Neural cell (in vitro differentiated cells): ENCODE measurements at places on chromosomes 3 and 15. TPM values are rescaled to one million over a fixed set of nuclear protein-coding genes. Genes with fewer than 3 reads are reported as not detected.

TMPRSS7 gene
- polyA plus RNA-seq: 0.34 and 0.52 TPM in 2 replicates

GRAMD2A gene
- 1.9 and 3.2 TPM in 2 replicates for polyA plus RNA-seq

ITIH1 gene
- not detected in 2 replicates for polyA plus RNA-seq

CLRN1 gene
- polyA plus RNA-seq: 0.18 and 0.27 TPM in 2 replicates

CYP1A1 gene
- 0.09 and 0.36 TPM in 2 replicates for polyA plus RNA-seq

ZMAT3 gene
- polyA plus RNA-seq: 3.1 and 3.9 TPM in 2 replicates

FBXW12 gene
- polyA plus RNA-seq: not detected in 2 replicates

A4GNT gene
- not detected in 2 replicates for polyA plus RNA-seq

POLQ gene
- polyA plus RNA-seq: 0.10 and 0.16 TPM in 2 replicates

ADAMTS17 gene
- 0.04 TPM in 1 of 2 replicates, not detected in the other for polyA plus RNA-seq

RTP1 gene
- 2.0 and 2.3 TPM in 2 replicates for polyA plus RNA-seq

EPHB3 gene
- polyA plus RNA-seq: 4.3 and 5.9 TPM in 2 replicates

ADAMTS9 gene
- 0.32 and 1.2 TPM in 2 replicates for polyA plus RNA-seq

CLDN16 gene
- not detected in 2 replicates for polyA plus RNA-seq

CCDC191 gene
- 14.9 and 18.8 TPM in 2 replicates for polyA plus RNA-seq

SLMAP gene
- 28.2 and 42.1 TPM in 2 replicates for polyA plus RNA-seq

ABHD10 gene
- 82.4 and 84.7 TPM in 2 replicates for polyA plus RNA-seq

SEMA6D gene
- 108 TPM in 2 replicates for polyA plus RNA-seq

CHDH gene
- 0.06 and 0.17 TPM in 2 replicates for polyA plus RNA-seq

ZNF80 gene
- polyA plus RNA-seq: 0.17 TPM in 1 of 2 replicates, not detected in the other

GUCA1C gene
- not detected in 2 replicates for polyA plus RNA-seq
